ENCODE measurements at places on chromosomes 12 and 14.

GRCh38 chr12:126067626-126068329, 1002.5 kb downstream of the AACS start:
- DNase-seq = no peak

DNA sequence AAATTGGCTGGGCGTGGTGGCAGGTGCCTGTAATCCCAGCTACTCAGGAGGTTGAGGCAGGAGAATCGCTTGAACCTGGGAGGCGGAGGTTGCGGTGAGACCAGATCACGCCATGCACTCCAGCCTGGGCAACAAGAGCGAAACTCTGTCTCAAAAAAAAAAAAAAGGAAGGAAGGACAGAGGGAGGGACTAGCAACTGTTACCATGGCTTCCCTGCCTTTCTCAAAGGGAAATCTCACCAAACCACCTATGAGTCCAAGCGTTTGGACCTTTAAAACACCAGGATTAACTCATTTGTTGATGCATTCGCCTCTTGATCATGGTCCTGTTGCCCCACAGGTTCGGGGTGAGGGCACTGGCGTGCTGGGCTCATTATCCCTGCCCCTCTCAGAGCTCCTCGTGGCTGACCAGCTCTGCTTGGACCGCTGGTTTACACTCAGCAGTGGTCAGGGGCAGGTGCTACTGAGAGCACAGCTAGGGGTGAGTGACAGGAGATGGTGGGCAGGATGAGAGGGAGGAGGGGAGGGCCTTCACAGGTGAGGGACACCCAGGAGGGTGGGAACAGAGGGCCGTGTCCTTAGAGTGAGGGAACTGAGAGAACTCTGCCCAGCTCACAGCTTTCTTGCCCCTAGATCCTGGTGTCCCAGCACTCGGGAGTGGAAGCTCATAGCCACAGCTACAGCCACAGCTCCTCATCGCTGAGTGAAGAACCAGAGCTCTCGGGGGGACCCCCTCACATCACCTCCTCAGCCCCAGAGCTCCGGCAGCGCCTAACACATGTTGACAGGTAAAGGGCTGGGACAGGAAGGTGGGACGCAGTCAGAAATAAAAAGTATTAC, 10.2 kb upstream of the MYL6B start:
- DNase-seq = no peak

DNA sequence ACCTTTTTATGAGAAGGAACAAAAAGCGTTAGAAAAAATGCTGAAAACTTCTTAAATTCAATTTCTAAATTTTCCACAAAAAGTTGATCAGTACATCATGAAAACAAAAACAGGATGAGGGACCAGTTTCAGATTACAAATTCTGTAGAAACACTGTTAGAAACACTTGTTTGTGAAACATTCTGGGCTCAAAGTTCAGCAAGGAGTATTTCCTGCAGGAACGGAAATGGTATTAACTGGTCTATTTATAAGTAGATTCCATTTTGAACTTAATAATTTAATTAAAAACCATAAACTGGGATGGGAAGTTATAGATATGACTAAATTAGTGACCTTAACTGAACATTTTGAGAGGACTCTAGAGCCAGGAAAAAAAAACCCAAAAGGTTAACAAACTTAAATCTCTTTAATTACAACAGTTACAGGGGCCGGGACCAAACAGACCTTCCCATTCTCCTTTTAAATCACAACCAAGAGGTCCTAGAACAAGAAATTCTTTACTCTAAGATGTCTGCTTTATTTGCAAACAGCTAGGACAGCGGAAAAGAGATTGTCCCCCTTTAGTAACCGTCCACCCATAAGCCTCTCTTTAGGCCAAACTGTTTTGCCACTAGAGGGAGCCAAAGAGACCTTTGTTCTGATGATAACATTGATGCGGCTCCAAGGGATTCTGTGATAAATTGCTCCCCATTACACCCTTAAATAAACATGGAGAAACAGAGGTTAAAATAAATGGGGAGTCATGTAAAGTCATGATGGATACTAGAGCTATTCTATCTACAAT, 69.0 kb upstream of the RERGL start:
- DNase-seq = peak; percentile 28

DNA sequence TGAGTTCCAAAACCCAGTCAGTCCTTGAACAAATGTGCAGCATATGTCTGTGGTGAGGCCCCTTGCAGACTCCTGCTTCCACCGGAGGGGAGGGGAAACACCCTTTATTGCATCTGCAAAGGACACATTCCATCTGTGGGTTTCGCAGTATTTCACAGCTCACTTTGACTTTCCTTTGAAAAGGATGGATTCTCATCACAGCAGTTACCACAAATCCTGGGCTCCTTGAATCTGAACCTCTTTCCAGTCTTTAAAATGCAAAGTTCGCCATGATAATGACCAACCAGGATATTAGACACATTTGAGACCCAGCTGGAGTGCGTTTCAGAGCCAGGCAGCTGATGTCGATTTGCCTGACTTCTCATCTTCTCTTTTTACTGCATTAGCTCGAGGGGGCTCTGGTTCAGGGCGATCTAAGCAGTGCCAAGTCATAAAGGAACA, 242.4 kb downstream of the SLC15A4 start:
- DNase-seq = no peak

GRCh38 chr14:66511849-66512248, 3.9 kb downstream of the GPHN start:
- no peak for DNase-seq

GRCh38 chr14:74425525-74426201, 347 bp downstream of the SYNDIG1L start:
- DNase-seq = peak; percentile 46

GRCh38 chr12:96402061-96402460, 1.8 kb upstream of the CDK17 start:
- DNase-seq = no peak

DNA sequence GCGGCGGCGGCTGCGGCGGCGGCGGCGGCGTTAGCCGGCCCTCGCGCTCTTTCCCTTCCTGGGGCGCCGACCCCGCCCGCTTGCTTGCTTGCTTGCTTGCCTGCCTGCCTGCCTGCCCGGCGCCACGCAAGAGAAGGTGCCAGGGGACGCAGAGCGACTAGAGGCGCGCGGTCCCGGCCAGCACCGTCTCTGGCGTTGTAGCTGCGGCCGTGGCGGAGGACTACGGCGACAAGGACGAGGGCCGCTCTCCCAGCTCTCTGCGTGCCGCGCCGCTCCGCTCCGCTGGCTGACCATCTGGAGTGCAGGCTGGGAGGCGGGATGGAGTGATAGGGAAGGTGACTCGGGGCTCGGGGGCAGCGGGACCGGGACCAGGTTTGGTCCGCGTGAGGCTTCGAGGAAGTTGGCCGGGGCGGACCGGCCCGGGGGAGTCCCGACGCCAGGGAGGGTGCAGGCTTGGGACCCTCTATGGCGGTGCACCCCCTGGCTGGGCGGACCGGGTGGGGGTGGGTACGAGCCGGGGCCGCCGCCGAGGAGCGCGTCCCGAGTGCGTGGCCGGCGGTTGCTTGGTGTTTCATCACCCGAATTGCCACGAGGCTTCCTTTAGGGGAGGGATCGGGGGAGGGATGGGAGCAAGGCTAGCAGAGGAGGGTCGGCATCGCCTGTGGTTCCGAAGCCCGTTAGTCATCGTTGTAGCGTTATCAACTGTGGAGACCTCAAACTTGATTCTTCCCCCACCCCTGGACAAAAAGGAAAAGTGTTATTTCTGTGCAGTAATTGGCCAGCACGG, 471 bp downstream of the XPOT start:
- DNase-seq = peak; percentile 82

GRCh38 chr12:17456486-17456885, 633.5 kb downstream of the RERGL start:
- no peak for DNase-seq

DNA sequence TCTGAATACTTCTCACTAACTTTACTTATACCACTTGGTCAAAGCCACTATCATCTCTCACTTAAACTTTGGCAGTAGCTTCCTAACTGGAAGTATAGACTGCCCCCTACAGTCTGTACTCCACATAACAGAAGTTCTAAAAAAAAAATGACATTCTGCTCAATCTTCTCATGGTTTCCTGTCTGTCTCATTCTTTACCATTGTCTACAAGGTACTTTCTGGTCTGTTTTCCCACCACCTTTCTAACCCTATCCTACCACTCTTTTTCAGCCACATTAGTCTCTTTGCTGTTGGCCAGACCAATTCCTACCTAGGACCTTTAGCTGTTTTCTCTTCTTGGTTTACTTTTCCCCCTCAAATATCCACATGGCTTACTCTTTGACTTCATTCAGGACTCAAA, 14.7 kb downstream of the CPSF6 start:
- no peak for DNase-seq

- no peak for DNase-seq
Measured at GRCh38 chr12:130715150-130715997, 725 bp downstream of the RIMBP2 start.

- no peak for DNase-seq
Measured at GRCh38 chr14:76715101-76715500, 46.2 kb upstream of the VASH1 start.

GRCh38 chr14:64721899-64722298, 17.7 kb downstream of the PLEKHG3 start:
- no peak for DNase-seq

DNA sequence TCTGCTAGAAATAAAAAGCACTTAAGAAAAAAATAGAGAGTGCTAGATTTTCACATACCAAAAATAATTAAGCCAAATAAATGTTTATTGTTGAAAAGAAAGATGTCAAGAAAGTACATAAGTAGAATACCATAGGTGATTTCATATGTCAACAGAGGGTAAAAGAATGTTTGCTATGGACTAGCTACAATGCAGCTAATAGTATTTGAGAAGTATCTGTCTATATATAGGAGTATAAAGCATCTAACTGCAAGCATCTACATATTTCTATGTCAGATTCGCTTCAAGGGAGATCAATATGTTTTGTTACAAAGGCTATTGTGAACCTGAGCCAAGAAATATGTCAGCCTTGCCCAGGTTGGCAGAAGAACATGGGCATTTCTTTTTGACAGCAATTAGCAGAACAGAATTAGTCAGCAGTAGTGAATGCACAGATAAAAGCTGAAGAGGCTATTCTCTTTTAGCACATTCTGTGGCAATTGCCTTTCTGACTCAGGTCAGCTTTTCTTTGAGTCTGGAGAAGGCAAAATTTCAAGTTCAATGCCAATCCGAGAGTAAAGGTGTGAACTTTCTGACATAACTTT, 140.1 kb downstream of the ALG10B start:
- DNase-seq = no peak

DNA sequence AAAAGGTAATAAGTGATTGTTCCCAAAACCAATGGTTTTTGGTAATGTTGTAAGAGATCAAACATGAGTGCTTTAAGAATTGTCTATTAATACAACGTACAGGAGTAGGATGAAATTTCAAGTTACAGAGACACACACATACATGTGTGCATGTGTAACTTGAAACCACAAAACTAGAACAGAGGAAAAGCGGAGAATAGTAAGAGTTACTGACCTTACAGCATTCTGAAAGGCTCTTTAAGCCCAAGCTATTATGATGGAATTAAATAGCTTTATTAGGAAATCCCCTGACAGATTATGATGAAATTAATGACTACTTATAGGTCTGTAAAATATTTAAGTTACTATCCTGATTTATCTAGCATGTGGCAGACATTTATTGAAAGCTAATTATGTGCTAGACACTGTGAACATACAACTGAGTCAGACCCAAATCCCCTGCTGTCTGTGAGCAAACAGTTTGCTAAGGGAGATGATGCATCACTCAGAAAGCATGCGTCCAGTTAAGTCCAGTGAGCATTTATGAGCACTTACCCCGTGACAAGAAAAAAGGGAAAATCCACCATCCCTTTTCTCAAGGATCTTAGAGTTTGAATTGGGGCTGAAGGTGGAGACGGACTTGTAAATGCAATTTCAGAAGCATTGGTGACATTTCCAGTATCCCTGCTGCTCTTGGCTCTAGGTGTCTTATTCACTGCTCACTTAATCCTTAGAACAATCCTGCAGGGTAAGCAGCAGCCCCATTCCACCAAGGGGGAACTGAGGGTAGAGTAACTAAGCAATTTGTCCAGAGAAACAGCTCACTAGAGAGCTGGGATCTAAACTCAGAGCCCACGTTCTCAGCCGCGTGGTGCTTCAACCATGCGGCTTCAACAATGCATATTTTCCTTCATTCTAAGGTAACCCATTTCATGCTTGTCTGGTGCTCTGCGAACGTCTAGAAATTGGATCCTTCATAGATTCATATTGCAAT, 117.4 kb downstream of the EML1 start:
- DNase-seq = no peak

- peak; percentile 30 for DNase-seq
Measured at GRCh38 chr14:90384543-90384911, 12.3 kb upstream of the CALM1 start.

- DNase-seq = no peak
Measured at GRCh38 chr12:130702966-130703732, 12.9 kb downstream of the RIMBP2 start.

DNA sequence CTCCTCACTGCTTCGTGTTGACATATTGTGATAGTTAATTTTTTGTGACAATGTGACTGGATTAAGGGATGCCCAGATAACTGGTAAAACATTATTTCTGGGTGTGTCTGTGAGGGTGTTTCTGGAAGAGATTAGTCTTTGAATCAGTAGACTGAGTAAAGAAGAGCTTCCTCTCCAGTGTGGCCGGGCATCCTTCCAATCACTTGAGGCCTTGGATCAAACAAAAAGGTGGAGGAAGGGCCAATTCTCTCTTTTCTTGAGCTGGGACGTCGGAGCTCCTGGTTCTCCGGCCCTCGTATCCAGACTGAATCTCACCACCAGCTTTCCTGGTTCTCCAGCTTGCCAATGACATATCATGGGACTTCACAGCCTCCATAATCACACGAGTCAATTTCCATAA, 240.4 kb downstream of the CHST11 start:
- no peak for DNase-seq

DNA sequence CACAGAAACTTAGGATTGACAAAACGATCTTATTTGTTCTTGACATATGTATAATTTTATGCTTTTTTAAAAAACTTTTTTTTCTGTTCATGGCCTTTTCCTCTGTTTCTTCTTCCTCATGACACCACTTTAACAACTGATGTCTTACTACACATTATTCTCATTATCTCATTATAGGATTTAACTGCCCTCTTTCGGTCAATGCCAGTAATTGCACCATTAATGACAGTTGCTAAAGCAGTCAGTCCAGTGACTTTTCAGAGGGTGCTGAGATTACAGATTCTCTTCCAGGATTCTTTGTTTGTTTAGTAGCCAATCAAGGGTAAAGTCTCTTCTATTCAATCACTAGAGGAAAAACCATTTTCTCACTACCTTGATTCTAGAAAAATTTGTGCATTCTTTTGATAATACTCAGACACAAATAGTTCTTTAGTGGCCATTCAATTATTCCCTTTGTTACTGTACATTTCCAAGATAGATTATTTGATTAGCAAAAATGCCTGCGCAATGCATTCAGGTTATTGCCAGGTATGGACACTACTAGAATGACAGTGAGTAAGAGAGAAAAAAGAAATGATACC, 50.1 kb downstream of the KLRG1 start:
- peak; percentile 23 for DNase-seq

- DNase-seq = no peak
Measured at GRCh38 chr12:27260746-27261145, 16.7 kb downstream of the STK38L start.

- DNase-seq = no peak
Measured at GRCh38 chr12:77500089-77500488, 330.6 kb upstream of the NAV3 start.

Data from stimulated activated CD4-positive, alpha-beta T cell treated with anti-CD3 and anti-CD28 coated beads, Interleukin-4, amount 100 ng/mL, for 24 hours (primary cell).